ENCODE measurements at places on chromosomes 1 and 21.

DNA sequence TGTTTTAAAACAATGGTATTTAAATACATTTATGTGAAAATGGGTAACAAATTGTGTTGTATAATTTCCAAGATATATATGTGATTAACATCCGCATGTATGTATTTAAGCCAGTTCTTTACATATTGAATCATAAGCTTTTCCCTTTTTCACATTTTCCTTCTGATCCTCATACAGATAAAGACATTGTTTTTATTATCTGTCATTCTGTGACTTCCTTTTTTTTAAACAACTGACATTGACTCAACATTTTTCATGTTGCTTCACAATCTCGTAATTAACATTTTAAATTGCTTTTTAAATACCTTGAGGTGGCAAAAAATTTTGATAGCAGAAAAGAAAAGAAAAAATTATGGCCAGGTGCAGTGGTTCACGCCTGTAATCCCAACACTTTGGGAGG lies 1.4 kb downstream of the STXBP3 start:
- no peak for DNase-seq

GRCh38 chr1:66311092-66311491 lies 222.9 kb upstream of the SGIP1 start:
- DNase-seq = no peak

DNA sequence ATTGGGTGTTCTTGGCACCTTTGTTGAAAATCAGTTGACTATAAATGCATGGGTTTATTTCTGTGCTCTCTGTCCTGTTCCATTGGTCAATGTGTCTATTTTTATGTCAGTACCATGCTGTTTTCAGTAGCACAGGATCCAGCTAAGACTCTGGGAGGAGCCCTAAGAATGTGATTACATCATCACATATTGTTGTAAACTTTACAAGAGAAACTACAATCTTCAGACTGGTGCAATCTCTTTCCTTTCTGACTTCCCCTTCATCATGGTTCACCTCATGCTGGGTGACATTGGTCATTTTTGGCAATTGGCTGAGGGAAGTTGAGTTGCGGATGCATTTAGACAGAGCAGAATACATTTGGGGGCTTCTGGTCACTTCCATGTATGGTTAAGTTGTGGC lies 88.4 kb downstream of the C21orf91 start:
- DNase-seq = no peak

DNA sequence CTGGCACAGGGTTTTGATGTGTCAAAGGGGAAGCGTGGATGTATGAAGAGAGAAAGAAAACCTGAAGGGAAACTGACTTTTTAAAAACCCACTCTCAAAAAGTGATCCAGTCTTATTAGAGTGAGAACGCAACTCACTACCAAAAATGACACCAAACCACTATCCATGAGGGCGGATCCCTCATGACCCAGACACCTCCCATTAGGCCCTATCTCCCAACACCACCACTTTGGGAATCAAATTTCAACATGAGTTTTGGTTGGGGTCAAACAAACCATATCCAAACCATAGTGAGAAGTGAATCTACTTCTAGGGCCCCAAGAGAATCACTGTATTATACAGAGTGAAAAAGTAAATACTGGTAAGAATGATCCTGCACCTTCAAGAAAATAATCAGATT lies 53.5 kb downstream of the FNBP1L start:
- no peak for DNase-seq

GRCh38 chr1:65471213-65471833 lies 50.9 kb downstream of the LEPR start:
- DNase-seq = no peak

All from NCI-H774 (cell line).